ENCODE measurements at places on chromosomes 16 and 17.

DNA sequence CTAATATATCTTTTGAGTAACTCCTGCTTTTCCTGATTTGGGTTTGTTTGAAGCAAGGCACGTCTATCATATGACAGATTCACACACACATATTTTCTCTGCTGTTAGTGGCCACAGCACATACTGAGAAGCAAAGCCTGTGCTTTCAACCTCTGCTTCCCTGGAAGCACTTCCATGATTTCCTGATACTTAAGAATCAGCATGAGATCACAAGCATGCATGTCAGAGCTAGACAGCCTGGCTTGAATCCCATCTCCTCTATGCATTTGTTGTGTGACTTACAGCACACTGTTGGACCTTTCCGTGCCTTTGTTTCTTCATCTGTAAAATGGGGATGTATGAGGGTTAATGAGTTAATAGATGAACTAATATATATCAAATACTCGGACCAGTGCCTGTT is 151.1 kb upstream of the NOL11 start:
- no peak for DNase-seq

GRCh38 chr16:68743664-68744063 is 6.6 kb downstream of the CDH1 start:
- no peak for DNase-seq

GRCh38 chr16:64864232-64864809 is 257.5 kb downstream of the CDH11 start:
- peak; percentile 89 for DNase-seq

- no peak for DNase-seq
These were observed 10.9 kb upstream of the ALKBH5 start for GRCh38 chr17:18172531-18173278.

DNA sequence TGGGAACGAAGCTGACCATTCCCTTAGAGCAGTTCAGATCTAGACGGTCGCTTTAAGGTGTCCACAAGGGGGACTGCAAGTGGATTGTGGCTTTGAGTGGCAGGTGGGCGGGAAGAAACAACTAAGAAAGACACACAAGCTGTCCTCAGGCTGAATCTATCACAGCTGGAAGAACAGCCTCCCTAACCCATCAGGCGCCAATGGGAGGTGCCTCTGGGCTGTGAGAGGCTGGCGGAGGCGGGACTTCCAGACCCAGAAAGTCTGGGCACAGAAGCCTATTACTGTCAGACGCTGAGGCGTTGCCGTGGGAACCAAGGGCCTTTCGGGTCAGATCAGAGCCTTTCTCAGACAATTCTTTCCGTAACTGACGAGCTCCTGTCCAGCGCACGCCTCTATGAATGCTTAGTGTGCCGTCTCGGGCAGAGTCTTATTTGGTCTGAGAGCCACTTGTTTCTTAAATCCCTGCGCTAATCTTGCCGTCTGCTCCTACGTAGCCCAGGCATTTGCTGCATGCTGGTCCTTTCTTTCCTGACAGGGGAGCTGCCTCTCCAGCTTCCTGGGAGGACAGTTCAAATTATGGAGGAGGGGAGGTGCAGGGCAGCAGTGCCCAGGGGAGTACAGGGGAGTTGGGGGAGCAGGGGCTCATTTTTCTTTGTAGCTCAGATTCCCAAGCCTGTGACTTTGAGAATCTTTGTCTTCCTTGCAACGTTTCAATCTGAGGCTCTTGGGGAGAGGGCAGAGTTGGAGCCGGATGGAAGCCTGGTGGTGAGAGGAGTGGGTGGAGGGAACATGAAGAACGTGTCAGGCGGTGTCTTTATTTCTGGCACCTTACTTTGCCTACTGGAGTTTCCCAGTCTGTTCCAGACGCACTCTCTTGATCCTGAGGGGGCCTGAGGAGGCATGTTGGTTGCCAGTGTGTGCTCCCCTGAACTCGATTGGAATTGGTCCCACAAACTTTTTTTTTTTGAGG is 618.7 kb downstream of the KCNJ18 start:
- DNase-seq = no peak

GRCh38 chr17:28327709-28328108 is 7.6 kb downstream of the IFT20 start:
- DNase-seq = no peak

- DNase-seq = no peak
These were observed 37.1 kb upstream of the TEKT1 start for GRCh38 chr17:6868582-6868981.

- DNase-seq = no peak
These were observed 4.6 kb downstream of the ANKRD13B start for GRCh38 chr17:29597361-29598172.

GRCh38 chr17:16920628-16921020 is 51.3 kb downstream of the TNFRSF13B start:
- no peak for DNase-seq

- DNase-seq = no peak
These were observed 66.6 kb upstream of the LHX1 start for GRCh38 chr17:36870720-36870999.

GRCh38 chr16:27598220-27598619 is 48.3 kb downstream of the KATNIP start:
- DNase-seq = no peak

GRCh38 chr17:74680213-74680612 is 32.5 kb downstream of the CD300LF start:
- DNase-seq = no peak

DNA sequence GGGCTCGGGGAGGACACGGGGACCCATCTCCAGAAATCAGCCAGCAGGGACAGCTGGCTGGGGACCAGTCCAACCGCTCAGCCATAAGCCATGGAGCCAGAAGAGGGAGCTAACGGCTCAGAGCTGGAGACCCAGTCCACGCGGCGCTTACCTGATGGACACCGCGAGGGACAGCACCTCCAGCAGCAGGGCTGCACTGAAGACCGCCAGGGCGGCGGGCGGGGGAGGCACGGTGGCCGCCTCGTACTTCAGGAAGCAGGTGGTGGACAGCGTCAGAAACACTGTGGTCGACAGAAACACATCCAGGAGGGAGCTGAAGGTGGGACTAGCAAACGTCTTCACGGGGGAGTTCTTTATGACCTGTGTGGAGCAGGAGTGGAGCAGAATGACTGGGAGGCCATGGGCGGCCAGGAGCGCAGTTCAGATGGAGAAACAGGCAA is 102.6 kb upstream of the CREBBP start:
- DNase-seq = no peak

GRCh38 chr17:8643855-8644506 is 13.5 kb upstream of the MYH10 start:
- no peak for DNase-seq

DNA sequence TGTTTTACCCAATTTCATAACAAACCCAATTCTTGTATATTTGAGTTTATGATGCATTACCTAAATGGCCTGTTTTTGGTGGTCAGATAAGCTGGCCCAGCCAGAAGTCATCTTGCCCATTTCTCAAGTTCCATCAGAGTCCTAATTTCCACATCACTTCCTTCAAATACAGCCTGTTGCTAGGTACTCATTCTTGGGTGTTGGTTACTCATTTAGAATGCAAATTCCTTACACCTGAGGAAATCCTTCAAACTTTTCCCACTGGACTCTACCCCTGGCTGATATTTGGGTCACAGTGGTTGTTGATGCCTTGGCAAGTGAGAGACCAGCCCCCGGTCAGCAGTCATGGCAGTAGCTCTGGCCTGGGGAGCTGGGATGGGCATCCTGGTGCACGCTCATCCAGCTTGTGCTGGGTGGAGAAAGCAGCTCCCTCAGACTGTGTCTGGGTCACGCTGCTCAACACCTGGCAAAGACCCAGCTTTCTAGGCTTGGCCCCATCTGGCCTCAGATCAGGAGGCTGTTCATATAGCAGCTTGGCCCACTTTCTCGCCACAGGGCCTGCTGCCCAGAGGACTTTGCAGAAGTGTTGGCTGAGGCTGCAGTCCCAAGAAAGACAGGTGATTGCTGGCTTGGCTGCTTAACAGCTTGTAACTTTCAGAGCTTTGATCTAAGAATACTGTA is 25.8 kb downstream of the WSB1 start:
- peak; percentile 28 for DNase-seq

DNA sequence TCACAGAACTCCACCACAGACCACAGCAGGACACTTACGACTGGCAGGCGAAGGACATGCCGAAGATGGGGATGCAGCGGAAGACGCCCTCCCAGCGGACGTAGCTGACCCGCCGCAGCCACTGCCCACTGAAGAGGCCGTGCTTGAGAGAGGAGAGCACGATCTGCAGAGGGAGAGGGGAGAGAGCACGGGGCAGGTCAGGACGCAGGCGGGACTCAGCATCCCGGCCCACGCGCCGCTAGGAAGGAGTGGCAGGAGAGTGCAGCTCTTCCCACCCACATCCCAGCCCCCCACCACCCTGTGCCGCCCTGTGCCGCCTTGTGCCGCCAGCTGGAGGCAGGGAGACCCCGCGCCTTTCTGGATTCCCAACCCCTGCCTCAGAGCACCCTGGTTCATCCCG is 14.5 kb downstream of the SLC38A10 start:
- no peak for DNase-seq

GRCh38 chr17:13563866-13564265 is 37.9 kb downstream of the HS3ST3A1 start:
- DNase-seq = no peak

DNA sequence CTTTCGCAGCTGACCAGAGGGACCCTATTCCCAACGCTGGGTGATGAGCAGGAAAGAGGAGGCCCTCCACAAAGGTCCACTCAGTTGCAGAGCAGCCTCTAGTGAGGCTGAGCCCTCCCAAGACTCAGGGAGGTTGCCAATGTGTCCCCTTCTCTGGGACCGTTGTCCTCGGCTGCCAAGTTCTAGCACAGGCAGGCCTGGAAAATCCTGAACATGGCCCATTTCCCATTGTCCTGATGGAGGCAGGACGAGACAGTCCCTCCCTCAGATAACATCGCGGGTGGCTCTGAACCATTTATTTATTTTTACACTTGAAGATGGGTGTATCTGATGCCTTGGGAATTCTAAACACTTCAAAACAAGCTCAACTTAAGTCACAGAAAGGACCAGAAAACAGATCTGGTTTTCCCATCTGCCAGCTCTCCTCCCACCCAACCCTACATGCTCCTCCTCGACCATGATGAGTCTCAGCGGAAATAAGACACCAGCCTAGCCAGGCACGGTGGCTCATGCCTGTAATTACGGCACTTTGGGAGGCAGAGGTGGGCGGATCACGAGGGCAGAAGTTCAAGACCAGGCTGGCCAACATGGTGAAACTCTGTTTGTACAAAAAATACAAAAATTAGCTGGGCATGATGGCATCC is 12.8 kb downstream of the CDIP1 start:
- DNase-seq = no peak

DNA sequence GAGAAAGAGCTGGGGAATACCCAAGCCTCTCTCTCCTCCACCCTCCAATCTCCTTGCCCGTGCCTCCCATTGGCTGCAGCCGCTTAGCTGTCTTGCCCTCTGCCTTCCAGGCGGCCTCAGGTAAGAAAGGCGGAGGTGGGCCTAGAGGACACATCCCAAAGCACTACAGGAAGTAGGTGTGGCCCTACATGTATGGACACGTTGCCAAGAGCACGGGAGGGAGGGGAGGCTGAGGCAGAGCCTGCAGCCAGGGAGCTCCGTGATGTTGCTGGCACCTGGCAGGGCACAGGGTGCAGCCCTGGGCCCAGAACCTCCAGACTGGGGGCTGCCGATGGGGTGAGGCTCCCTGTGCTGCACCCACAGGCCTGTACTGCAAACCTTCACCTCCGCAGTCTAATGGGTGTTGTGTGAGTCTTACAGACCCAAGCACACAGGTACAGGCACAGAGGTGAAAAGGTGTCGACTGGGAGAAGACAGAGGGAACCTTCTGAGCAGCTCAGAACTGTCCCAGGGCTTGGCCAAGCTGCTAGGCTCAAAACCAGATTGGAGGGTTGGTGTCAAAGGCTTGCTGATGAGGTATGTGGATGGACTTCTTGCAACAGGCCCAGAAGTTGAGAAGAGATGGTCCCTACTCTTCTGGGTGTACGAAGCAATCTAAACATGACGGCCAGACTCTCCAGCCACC is 23.5 kb upstream of the FOXK2 start:
- DNase-seq = no peak

GRCh38 chr17:1936766-1937165 is 88.4 kb downstream of the RTN4RL1 start:
- no peak for DNase-seq

DNA sequence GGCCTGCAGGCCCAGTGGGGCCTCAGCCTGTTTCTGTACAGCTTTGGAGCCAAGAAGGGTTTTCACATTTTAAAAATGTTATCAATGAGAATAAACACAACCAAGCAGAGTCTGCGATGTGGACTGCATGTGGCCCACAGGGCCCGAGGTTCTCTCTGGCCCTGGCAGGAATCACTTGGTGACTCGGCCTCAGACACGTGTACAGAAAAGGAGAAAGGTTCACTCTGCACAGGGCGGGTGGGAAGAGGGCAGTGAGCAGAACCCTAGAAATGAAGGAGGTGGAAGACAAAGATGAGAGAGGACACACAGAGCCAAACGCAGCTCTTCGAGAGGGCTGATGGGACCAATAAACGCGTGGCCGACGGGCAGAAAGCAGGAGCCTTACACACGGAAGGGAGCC is 11.6 kb upstream of the ZNF750 start:
- no peak for DNase-seq

GRCh38 chr17:7620835-7621234 is 6.1 kb upstream of the FXR2 start:
- no peak for DNase-seq

- DNase-seq = no peak
These were observed 24.7 kb upstream of the WSB1 start for GRCh38 chr17:27269201-27269600.

- DNase-seq = no peak
These were observed 77.7 kb downstream of the CNGB1 start for GRCh38 chr16:57893217-57893558.

DNA sequence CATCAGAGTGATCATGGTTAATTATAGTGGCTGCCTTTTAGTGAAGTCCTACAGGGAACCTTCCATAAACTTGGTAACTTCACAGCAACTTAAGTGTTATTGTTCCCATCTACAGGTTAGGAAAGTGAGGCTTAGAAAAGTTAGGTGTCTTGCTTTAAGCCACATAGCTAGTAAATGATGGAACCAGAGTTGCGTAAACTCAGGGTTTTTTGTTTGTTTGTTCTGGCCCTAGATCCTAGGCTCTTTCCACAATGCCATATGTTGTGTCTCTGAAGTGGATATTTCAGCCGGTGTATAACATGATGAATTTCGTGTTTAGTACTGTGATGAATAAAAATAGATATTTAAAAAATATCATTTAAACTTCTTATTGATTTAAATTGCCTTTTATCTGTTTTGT is 27.6 kb downstream of the DNAH9 start:
- DNase-seq = no peak

GRCh38 chr17:19000531-19001325 is 3.8 kb downstream of the FAM83G start:
- DNase-seq = no peak

All from GM04503 (cell line).